NCI-H187 (cell line): ENCODE measurements at places on chromosomes 2 and 18.

- no peak for DNase-seq
These were observed 7.5 kb upstream of the MOCOS start for GRCh38 chr18:36179562-36180355.

- no peak for DNase-seq
These were observed 902.8 kb downstream of the DSC3 start for GRCh38 chr18:30139631-30140287.

DNA sequence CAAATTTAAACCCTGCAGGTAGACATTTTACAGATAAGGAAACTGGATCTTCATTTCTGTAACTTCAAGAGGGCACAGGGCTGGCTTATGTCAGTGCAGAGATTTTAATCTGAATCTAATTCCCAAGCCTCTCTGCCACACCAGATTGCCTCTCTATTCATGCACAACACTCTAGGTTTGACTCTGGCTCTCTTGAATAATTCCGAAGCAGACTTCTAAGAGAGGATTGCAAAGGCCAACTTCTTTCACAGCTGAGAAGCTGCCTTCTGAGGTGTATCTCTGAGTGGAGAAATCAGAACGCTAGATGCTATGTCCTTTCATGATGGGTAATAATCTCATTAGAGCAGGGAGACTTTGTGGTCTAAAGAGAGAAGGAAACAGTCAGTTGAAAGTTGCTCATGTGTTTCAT, 20.1 kb upstream of the MGAT5 start:
- DNase-seq, result no peak

- no peak for DNase-seq
These were observed 31.8 kb upstream of the TMEM131 start for GRCh38 chr2:98027538-98027937.

- no peak for DNase-seq
These were observed 116.9 kb downstream of the EPHA4 start for GRCh38 chr2:221455214-221455613.

GRCh38 chr2:3180082-3180908, 197.3 kb downstream of the EIPR1 start:
- DNase-seq, result no peak

GRCh38 chr2:58194458-58194857, 46.7 kb downstream of the FANCL start:
- DNase-seq, result no peak

GRCh38 chr2:23615216-23616020, 230.4 kb downstream of the KLHL29 start:
- no peak for DNase-seq

DNA sequence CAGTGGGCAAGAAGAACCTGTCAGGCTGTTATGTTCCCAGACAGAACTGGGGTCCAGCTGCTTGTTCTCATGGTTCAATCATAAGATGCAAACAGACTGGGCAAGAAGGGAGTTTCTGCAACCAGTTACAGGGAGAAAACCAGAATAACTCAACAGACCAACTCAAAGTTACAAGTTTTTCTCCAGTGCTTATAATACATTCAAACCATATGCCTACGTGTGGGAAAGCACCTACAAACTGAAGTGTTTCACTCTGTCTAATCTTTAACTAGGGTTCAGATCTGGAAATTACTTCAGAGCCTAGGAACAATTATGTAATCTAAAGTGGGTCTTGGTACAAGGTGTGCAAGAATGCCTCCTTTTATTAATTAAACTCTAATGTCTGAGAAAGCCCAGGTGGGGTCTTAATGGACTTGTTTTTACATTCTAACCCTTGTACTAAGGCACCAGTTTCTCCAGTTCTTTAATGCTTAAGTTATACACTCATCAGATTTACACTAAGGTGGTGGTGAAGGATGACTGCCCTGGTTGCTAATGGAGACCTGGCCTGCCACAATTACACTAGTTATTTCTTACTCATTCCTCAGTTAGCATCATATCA, 951.9 kb downstream of the TSN start:
- DNase-seq, result no peak

DNA sequence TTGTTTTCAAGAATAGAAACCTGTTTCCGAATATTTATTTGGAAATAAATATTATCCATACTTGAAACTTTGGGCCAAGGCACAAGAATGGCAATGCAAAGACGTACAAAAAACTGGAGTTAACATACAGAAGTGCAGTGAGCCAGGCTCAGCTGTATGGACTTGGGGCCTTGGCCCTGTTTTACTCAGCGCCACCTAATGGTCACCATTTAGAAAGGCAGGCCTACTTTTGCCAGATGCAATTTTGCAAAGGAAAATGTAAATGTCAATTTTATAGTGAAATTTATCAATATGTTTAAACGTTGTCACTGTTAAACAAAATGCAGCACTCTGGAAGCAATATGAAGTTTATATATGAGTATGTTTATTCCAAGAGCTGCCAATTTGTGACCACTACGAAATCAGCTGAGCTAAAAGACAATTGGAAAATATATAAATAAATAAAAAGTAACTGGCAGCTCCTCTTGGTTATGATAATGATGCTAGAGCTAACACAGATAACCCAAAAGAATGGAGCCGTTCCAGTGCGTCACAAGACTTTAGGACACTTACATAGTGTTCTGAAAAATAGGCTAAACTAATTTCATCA, 155.0 kb downstream of the ARHGAP15 start:
- no peak for DNase-seq

- DNase-seq, result no peak
These were observed 68.3 kb downstream of the NEB start for GRCh38 chr2:151665959-151666358.

GRCh38 chr2:220278022-220278421, 650.6 kb downstream of the SLC4A3 start:
- DNase-seq, result no peak

DNA sequence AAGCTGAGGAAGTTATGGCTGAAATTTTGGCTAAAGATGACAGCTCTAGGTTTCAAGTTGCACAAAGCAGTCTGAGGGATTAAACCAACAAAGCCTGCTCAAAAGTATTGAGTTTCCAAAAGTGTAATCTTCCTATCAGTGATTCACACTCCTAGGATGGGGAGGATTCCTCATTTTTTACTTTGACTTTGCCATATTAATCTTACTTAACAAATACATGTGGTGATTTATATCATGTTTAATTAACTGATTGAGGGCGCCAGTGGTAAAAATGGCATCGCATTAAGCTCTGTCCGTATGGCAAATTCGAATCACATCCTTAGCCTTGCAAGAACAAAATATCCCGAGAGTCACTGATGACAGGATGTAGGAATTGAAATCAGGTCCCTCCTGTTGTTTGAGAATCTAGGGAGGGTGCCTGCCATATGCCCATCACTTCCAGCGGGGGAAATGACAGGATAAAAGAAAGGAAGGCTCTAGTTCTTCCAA, 78.1 kb upstream of the ETAA1 start:
- DNase-seq, result no peak

GRCh38 chr2:176483476-176483875, 214.2 kb downstream of the MTX2 start:
- no peak for DNase-seq

- DNase-seq, result no peak
These were observed 204.1 kb downstream of the GLI2 start for GRCh38 chr2:120939595-120940318.

DNA sequence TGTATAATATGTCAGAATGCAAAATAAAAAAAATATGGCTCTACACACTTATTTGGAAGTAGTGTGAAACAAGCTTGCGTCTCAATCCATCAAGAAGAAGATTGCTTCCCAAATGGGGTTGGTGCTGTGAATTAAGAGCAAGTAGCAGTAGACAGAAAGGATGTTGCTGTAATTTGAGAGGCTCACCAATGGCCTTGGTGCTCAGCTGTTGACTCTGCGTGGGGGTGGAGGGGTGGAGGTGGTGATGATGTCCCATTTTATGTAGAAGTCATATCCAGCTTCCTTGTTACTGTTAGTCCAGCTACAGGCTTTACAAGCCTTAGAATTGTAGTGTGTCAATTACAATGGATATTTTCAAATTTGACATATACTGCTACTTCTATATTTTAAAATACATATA, 223.4 kb upstream of the RND3 start:
- DNase-seq, result no peak

DNA sequence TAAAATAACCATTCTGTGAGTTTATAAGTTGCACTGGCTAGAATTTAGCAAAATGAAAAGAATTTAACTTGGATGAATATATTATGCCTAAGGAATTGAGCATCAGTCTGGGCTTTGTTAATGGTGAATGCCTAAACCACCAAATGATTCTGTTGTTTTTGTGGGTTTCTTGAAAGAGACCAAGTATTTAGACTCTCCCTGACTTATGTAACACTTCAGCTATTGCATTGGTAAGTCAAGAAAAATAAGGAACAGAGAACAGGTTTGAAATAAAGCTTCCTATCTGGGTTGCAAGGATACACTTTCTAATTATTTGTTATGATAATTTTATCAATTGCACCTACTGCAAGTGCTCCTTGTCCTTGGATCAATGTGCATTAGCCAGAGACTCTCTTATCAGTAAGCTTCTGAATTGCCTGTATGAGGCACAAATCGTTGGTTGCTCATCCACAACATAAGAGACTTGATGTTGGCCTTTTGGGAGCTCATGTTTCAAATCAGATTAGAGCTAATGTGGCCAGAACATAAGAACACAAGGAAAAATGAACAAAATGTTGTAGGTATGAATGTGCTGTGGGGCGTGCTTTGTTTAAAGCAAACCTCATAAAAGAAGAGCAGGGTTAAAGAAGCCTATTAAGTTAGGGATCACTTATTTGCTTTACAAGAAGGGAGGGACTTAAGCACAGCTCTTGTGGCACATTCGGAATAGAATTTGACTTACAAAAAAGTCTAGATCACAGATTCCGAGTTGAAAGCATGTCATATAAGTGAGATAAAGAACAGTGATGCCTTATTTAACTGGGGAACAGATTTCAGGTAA, 37.2 kb downstream of the PRKCE start:
- no peak for DNase-seq

- DNase-seq, result no peak
These were observed at the start of gene EMILIN2 for GRCh38 chr18:2846636-2847316. EMILIN2 (plus strand) TSS chr18:2847006; CDS start chr18:2847189, 183 bp downstream.

GRCh38 chr2:241129086-241129871, 20.0 kb downstream of the PASK start:
- DNase-seq, result no peak

- DNase-seq, result no peak
These were observed 527.6 kb upstream of the ID2 start for GRCh38 chr2:8154270-8154669.

- no peak for DNase-seq
These were observed 109.3 kb upstream of the ATL2 start for GRCh38 chr2:38486213-38487026.

DNA sequence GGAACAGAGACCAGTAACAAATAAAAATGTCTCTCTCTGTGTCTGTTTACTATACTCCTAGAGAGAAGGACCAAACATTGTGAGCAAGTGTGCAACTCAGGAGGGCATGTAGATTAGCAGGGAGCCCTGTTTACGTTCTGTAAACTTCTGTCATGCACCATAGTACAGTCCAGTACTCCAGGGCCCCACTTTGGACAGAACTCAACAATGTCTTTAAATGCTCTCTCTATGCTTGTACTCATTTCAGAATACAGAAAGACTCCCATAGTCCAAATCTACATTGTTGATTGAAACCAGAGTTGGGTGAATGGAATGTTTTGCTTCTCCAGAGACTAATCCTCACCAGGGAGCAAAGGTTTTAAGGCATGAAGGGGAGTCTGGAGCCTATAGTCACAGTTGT, 934.8 kb downstream of the NRXN1 start:
- no peak for DNase-seq

DNA sequence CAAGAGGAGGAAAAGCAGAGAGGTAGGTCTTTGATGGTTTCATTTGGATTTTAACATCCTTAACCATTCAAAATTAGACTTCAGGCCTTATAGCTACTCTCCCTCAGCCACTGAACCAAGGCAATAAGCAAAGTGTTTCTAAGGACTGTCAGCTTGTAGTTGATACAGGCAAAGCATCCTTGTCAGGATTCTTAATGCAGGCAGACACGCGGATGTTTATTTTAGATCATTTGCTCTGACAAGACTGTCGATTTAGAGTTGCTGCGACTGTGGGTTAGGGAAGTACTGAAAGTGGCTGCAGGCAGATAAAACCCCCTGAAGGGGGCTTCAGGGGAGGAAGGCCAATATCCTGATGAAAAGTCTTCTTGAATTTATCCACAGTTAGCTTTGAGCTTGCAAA, 46.6 kb downstream of the CDH20 start:
- no peak for DNase-seq

DNA sequence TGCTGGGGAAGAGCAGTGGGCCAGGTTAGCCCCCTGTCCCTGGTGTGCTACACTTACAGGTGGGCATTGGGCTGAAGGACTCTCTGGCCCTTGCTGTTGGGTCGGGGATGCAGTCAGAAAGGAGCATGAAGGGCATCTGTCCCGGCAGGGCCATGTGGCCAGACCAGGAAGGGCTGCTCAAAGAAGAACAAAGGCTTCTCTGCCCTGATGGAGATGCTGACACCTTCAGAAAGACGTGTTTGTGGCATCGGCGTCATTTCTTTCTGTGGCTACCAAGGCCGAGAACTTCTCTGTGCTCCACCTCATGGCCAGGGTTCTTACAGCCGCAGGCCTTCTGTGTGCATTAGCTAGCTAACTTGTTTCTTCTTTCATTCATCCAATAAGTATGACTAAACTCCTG, 239.1 kb downstream of the FAM210A start:
- no peak for DNase-seq

GRCh38 chr18:24534737-24535136, 74.3 kb downstream of the HRH4 start:
- no peak for DNase-seq

DNA sequence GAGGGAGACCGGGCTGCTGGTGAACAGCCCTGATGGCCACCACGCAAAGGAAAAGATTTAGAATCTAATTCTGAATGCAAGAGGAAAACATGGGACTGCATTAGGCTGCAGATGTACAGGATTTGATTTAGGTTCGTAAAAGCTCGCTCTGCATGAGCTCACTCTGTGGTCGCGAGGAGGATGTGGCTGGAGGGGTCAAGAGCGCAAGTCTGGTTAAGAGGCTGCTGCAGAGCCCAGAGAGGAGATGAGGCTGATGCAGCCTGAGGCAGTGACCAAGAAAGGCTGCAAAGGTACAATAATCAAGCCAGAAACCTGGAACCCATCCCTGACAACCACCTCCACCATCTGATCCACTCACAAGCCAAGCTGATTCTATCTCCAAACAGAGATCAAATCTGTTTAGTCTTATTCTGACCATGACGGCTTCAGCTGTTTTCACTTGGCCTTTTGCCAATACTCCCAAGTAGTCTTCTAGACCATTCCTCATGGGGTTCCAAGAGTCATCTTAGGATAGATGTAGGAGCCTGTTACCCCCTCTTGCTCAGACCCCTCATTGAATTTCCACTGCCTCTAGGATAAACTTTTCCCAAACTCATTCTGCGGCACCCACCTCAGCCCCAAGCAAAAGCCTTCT, 58.9 kb upstream of the ARL4C start:
- no peak for DNase-seq

DNA sequence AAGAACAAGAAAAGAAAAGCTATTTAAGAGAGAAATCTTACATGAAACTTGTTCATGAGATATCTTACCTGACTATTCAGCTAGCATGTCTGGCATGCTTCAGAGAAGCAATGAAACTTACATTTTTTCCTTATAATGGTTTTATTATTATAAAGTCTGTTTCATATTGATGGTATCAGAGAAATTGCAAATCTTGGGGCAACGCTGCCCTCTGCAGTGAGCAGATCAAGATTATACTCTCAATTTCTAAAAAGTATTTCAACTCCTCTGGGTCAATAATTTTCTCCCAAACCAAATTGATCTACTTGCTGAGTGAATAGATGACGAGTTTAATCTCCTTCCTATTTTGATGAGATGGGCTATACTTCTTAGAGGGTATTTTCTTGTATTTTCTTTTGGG, 235.6 kb downstream of the NUP35 start:
- DNase-seq, result no peak

- DNase-seq, result peak; percentile 29
These were observed 49.6 kb upstream of the ITSN2 start for GRCh38 chr2:24409700-24410556.
